ENCODE measurements at places on chromosomes 12 and 14.

GRCh38 chr12:68439368-68440045 lies 107.3 kb upstream of the MDM1 start:
- DNase-seq = no peak

GRCh38 chr12:16603916-16604575 lies 1.9 kb downstream of the LMO3 start:
- DNase-seq = no peak

DNA sequence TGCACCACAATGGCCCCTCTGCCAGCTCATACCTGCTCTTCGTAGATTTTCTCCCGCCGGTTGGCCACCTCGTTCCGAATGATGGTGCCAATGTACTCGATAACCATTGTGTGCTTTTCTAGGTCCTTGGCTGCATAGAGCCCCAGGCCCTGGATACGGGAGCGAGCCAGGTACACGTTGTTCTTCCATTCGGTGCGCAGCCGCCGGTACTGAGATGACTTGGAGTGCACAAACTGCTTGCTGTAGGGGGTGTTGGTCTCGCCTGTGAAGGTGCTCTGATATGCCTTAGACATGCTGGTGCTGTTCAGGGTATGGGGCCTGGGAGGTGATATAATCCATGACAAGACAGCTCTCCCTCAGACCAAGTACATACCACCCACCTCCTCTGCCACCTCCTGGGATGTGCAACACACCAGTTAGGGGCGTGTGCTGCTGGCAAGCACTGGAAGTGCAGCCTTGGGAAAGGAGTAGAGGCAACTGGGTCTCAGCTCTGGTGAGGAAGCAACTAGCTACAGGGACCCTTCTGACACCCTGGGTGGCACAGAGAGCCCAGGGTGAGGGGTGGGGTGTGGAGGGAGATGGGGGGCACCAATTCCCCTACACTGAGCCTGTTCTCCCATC lies 4.1 kb upstream of the PRKAG1 start:
- no peak for DNase-seq

DNA sequence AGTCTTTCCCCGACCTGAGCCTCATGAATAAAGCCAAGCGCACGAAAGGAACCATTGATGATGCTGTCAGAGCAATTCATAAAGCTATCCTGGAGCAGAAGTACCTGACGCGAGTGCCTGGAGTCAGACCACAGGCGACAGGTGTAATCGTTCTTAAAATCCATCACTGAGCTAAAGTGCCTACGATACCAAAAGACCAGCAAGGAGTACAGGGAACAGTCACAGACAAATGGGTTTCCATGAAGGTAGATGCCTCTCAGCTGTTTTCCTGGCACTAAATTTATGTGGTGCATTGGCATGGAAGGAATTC lies 1.4 kb upstream of the PCED1B start:
- no peak for DNase-seq

GRCh38 chr12:30784508-30784907 lies 29.8 kb upstream of the CAPRIN2 start:
- DNase-seq = no peak

- DNase-seq = no peak
Measured at GRCh38 chr14:81716953-81717352, 183.3 kb upstream of the SEL1L start.

DNA sequence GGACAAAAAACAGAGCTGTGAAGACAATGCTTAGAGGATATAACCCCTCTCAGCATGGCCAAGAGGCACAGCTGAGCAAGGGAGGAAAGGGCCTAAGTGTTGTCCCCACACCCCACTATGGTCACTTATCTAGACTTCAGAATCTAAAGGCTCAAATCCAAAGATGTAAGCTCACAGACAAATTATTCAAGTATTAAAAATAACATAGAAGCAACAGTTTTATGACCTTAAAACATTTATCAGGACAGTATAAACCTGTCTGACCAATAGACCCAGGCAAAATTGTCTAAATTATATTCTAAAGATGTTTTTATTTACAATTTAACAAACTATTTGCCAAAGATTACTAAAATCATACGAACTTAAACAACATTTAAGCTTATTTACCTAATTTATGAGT lies 28.1 kb upstream of the PRICKLE1 start:
- DNase-seq = no peak

GRCh38 chr14:30283822-30284446 lies 275.0 kb upstream of the G2E3 start:
- no peak for DNase-seq

DNA sequence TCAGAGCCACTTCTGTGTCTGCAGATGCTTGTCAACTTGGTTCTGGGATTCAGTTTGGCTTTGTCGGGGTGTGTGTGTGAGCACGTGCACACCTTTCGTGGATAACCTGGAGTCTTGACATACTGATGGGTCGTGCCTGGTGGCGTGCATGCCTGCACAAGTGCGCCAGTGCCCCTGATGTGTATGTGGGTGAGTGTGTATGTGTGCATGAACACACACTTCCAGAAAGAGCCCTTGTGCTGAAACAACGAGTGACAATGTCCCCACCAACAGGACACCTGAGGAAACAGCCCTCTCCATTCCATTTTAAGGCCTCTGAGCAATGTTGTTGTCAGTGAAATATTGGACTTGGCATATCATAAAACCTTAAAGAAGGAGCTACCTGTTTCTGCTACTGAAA lies 53.9 kb downstream of the SMUG1 start:
- no peak for DNase-seq

GRCh38 chr14:83255727-83256090 lies 1722.1 kb upstream of the SEL1L start:
- DNase-seq = no peak

DNA sequence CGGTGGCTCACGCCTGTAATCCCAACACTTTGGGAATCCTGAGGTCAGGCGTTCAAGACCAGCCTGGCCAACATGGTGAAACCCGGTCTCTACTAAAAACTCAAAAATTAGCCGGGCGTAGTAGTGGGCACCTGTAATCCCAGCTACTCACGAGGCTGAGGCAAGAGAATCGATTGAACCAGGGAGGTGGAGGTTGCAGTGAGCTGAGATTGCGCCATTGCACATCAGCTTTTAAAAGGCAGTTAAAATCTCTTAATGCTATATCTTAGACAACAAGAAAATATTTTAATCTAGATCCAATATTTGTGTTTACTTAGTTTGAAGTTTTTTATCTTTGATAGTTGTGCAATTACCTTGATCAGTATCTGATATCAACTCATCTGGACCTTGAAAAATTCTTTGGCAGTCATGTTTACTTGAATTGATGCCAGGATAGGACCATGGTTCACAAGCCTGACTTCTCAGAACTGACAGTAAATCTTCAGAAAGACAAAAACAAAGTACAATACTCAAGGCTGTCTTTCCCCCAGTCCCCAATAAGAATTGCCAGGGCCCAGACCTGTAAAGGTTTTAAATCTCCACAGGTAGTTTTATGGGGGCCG lies 135.0 kb upstream of the AEBP2 start:
- DNase-seq = no peak

DNA sequence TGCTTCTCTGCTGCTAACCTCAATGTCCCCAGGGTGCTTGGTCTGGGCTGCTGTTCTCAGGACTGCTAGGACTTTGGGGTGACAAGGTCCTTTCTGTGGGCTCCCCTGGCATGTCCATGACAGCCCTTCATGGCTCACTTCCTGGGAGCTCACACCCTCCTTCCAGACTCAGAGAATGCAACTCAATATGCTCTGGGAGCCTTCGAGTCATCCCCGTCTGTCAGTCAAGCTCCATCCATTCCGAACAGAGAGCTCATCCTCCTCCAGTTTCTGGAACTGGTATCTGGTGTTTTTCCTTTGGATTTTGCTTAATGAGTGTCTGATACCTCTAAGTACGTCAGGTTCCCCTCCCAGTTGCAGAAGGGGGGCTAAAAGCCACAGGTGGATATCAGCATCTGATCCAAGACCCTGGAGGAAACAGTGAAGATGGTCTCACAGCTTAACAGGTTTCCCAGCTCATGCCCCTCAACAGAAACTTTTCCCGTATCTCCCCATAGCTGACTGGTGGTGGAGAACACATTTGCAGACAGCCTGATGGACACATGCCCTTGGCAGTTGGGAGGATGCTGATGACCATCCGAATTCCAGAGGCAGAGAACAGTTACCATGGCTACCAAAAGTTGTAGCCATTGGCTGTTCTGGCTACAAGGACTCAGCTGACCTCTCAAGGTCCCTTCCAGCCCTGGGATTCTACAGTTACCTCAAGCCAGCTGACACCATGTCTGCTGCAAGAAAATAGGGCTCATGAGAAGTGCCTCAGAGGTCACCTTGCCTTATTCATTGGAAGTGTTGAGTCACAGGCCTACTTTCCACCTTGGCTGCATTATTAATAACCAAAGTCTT lies 9.5 kb upstream of the RAB35 start:
- DNase-seq = no peak

- DNase-seq = no peak
Measured at GRCh38 chr14:34436960-34437728, 24.9 kb downstream of the SPTSSA start.
